ENCODE measurements at places on chromosomes 4 and X.

GRCh38 chr4:135418353-135418752, 1216.8 kb upstream of the PABPC4L start:
- no peak for DNase-seq

- DNase-seq, result no peak
These were observed 47.4 kb upstream of the PHOX2B start for GRCh38 chr4:41795796-41796385.

DNA sequence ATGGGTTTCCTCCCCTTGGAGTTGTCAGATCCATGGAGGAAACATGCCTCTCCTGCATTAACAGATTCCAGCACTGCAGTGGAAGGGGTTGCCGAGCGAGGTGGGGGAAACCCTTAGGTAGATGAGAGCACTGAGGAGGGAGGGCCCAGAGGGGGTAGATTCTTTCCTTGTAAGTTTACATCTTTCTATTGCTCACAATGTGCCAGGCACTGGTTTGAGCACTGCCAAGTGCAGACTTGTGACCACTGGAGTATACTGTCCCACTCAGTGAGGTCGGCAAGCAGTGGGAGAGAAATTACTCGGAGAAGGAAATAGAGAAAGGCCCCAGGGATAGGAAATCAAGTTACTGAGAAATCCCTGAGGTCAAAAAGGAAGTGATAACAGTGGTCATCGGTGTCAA, 27.8 kb upstream of the TMEM154 start:
- no peak for DNase-seq

GRCh38 chr4:2073808-2074481, 14.8 kb downstream of the NAT8L start:
- DNase-seq, result no peak

DNA sequence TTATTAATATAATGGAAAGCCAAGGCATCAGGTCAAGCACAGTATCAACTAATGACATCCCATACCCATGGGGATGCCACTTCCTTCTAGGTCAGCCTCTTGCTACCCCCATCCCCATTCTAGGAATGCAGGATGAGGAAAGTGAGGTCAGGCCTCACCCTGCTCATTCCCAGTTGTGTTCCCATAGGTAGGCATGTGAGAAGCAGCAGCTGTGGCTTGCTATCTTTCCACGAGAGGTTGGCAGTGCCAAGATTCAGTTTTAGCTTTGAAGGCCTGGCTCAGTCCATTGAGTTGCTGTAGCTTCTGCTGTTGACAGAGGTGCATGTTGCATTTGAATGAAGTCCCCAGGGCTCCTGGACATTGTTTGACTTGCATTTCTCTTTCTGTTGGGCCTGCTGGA, 15.5 kb downstream of the LONRF3 start:
- no peak for DNase-seq

DNA sequence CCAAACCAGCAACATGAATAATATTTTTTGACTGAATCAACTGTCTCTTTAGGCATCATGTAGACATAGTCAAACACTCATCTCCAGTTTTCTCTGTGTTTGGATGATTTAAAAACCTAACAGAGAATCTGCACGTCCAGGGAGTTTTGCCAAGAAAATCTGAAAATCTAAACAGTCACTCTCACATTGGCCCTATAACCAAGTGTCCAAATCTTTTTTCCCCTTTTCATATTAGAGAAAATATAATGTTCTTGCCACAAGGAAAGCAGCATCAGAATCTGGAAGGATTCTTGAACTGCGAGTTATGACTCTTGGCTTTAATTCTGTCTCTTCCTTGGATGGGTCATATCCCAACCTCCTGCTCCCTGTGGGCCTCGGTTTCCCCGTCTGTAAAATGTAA, 8.8 kb upstream of the CHRDL1 start:
- DNase-seq, result no peak

GRCh38 chr4:178293601-178294000, 851.4 kb upstream of the AGA start:
- DNase-seq, result no peak

GRCh38 chr4:13830449-13830848, 202.9 kb upstream of the BOD1L1 start:
- DNase-seq, result no peak

GRCh38 chr4:33031328-33031727, 2311.2 kb downstream of the PCDH7 start:
- DNase-seq, result no peak

GRCh38 chrX:11146411-11146810, 35.3 kb downstream of the HCCS start:
- no peak for DNase-seq

- no peak for DNase-seq
These were observed 209.3 kb downstream of the UGT8 start for GRCh38 chr4:114807759-114808404.

GRCh38 chrX:32153585-32153984, 1057.8 kb downstream of the DMD start:
- no peak for DNase-seq

DNA sequence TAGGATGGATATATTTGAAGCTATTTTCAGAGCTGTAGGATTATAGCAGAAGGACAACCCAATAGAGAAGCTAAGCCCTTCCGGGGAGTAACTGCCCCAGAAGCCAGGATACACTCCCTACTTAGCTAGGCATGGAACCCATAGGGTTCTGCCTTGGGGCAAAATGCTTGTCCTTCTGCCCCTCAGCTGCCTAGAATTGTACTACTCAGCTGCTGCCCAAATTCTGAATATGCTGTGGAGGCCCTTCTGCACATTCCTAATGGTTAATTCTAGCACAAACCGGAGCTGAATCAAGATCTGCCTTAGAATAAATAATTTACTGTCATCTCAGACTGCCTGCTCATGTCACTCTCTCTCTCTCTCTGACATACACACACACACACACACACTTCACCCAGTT, 297.7 kb upstream of the VCX3A start:
- DNase-seq, result no peak

DNA sequence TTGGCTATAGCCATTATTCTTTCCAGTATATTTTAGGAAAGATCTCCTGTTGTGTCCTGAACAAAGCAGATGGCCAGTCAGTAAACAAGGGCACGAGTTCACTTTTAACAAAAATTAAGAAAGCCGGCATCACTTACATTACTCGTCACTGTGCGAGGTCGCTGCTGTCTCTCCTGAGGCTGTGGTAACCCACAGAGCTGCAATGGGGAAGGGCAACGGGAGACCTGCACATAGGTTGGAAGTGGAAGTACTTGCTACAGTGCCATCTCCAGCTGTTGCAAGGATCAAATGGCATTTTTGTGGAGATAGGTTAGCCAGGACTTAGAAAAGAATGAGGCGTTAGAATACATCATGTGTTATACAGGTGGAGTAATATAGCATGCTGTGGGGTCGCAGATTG, 132.2 kb downstream of the KLHL8 start:
- DNase-seq, result no peak

Data from NCI-H2107 (cell line).